Right atrium auricular region (tissue), 2 donors: ENCODE measurements at places on chromosomes 7 and 10. TPM values are rescaled to one million over a fixed set of nuclear protein-coding genes. Genes with fewer than 3 reads are reported as not detected.

DNA sequence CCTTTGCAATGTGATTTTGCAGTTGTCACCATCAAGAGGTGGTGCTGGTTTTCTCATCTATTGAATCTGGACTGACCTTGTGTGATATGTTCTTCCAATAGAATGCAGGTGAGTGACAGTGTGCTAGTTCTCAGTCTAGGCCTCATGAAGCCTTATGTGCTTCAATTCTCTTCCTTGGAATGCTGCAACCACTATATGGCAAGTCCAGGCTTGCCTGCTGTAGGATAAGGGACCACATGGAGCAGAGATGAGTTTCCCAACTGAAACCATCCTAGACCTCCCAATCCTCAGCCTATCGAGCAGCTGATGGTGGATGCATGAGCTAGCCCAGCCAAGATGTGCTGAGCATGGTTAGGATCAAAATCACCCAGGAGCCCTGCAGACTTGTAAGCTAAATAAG is 32.6 kb upstream of the ARHGAP21 start:
- DNase-seq = no peak

- DNase-seq = no peak
Measured at GRCh38 chr10:90418869-90419652, 438.8 kb downstream of the HTR7 start.

DNA sequence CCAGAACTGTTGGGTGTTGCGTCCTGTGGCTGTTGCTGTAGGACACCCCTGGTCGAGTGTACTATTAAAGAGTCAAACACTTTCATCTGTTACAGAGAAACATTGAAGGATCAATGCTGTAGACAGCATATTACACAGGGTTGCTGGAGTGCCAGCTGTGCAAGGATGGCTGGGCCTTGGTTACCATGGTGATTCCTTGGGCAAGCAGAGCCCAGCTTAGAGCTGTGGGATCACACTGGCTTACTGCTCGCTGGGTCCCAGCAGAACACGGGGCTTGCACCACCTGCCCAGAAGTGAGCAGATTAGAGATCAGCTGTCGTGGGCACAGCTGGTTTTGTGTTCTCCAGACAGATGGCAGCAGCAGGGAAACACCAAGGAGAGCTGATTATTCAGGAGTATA is 76.0 kb downstream of the GPR141 start:
- no peak for DNase-seq

GRCh38 chr10:114519756-114520293 is 115.5 kb upstream of the AFAP1L2 start:
- no peak for DNase-seq

NFKB2 gene
- 15.6 TPM for total RNA-seq

DNA sequence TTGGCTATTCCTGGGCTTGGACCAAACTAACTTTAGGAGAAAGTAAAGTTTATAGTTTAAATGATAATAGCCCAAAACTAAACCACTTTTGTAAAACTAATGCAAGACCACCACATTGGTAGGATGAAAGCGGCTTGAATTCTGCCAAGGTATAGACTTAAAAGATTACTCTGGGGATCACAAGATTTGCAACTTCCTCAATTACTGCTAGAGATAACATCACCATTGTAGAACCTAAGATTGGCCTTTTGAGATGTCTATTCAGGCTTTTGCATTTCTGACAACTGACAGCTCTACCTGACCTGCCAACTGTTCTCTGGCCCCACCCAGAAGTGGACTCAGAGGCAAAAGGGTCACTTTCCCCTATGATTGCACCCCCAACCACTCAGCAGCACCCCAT is 162.4 kb downstream of the TNS3 start:
- DNase-seq = no peak

DNA sequence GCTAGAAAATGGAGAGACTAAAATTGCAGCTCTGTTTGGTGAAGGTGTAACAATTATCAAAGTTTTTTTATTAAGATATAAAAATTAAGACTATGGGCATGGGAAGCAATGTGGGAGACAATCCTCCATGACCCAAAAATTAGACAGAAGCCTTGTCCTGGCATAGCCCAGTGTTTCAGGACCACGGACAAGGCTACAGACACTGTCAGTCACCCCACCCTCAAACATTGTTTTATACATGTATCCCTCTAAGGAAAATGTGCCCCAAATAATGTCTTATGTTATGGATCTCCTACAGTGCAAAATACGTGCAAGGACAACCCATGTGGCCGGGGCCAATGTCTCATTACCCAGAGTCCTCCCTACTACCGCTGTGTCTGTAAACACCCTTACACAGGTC is 24.0 kb downstream of the HABP2 start:
- DNase-seq = no peak

DNA sequence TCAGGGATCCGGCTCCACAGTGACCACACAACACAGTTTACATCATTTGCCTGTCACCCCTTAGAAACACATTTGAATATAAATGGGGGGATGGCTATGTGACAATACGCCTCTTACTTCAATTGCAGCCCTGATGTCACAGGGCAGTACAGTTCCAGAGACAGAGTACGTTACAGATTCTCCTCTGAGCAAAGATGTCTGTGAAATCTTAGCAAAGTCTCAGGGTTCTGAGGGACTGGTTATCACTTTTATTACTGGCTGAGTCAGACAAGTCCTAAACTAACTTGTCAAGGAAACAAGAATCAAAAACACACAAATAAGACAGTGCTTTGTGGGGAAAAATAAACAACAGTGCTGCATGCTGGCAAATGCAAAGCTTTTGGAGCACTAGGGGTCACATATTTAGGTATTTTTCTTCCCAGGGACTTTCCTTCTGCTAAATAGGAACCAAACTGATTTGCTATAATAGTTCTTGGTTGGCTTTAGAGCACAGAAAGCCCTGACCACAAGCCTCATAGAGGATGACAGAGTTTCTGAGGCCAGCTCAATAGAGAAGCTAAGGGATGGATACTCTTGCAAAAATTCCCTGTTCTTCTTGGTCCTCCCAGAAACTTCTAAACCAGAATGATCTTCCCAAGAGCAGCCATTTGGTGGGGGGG is 501.6 kb downstream of the GRID1 start:
- no peak for DNase-seq

PRSS37 gene
- total RNA-seq = not detected

ACSL5 gene
- total RNA-seq = 9.2 TPM

FKBP6 gene
- total RNA-seq = not detected

DNA sequence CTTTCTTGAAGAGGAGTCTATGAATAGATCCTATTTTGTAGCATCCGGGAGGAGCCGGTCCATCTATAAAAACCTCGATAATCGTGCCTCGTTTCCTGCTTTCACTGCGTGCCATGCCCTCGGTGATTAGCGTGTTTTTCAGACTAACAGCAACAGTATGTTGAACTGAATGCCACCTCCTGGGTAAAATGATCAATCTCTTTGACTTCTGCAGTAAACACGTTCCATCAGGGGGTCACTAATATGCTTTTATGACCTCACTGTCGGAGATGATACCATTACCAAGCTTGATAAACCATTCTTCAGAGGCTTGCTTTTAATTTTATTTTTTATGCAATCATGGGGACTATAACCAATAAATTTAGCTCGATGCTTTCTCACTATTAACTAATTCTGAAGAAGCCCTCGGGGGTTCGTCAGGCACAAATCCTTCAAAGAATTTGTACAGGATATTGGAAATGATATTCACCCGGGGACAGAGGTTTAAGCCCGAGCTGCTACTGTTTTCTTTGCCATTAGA is 228.3 kb downstream of the ADARB2 start:
- no peak for DNase-seq

MAT1A gene
- not detected for total RNA-seq

DNA sequence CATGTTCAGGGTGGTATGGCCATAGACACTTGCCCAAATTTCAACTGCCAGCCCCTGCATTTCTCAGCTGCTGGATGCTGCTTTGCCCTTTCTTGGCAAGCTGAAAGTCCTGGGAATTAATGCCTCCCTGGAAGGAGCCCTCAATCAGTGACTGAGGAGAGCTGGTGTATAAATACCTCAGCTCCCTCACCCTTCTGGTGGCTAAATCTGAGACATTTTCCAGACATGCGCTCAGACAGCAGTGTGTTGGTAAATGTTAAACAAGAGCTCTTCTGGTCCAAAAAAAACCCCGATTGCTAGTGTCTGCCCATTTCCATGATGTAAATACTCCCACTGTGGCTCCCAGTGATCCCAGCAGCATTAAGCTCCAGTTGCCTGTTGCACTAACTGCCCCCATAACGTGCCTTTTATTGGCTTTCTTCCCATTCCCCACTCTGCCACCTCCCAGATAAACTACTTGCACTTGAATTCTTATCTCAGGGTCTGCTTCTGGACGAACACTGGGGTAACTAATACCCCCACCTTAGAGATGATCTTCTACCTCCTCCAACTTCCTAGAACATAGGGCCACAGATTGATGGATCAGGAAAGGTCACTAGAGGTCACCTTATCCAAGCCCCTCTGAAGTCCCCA is 6.7 kb upstream of the MYH16 start:
- DNase-seq = no peak

DNA sequence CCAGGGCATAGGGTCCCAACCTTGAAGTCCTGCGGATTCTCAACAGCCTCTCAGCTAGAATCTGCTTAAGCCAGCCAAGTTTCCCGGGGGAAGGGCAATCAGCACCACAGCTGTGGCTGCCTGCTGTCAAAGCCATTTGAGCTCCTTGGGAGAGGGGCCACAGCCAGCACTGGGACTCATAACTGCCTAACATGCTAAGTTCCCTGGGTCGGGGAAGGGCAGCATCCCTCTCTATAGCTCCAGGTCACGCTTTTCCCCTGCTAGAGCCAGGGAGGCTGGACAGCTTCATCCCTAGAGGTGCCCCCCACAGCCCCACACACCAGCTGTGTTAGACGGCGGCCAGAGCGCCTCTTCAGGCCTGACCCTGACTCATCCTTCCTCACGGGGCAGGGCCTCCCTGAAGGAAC is 49.6 kb upstream of the PDE1C start:
- DNase-seq = no peak

CPA1 gene
- not detected for total RNA-seq

DNA sequence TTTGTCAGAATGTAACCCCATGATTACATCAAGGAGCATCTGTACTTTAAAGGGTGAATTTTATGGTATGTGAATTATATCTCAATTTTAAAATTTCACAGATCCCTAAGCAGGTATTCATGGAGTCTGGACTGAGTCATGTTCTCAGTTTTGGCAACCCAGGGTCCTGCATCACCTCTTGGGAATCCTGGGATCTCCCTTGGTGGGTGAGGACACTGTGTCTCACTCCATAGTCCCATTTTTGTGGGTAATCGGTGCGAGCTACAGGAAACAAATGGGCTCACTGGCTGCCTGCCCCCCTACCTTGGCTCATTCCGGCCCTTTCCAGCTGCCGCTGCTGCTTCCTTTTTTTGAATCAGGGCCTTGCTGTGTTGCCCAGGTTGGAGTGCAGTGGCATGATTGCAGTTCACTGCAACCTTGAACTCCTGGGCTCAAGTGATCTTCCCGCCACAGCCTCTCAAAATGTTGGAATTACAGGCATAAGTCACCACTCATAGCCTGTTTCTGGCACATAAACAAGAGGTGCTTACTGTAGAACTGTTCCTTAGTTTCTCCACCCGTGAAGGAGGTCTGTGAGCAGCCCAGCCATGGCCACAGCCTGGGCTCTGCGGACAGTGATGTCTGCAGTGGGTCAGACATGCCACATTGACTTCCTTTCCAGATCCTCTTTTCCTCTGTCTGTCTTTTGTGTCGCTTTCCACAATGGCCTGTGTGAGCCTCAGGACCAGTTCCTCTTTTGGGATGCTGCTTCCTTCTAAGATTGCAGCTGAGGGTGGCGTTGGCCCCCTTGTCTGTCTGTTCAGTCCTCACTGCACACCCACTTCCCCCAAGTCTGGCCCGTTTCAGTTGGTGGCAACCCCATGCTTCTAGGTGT is 14.5 kb downstream of the PALD1 start:
- no peak for DNase-seq

GRCh38 chr7:79051915-79052314 is 401.6 kb downstream of the MAGI2 start:
- DNase-seq = no peak

DNA sequence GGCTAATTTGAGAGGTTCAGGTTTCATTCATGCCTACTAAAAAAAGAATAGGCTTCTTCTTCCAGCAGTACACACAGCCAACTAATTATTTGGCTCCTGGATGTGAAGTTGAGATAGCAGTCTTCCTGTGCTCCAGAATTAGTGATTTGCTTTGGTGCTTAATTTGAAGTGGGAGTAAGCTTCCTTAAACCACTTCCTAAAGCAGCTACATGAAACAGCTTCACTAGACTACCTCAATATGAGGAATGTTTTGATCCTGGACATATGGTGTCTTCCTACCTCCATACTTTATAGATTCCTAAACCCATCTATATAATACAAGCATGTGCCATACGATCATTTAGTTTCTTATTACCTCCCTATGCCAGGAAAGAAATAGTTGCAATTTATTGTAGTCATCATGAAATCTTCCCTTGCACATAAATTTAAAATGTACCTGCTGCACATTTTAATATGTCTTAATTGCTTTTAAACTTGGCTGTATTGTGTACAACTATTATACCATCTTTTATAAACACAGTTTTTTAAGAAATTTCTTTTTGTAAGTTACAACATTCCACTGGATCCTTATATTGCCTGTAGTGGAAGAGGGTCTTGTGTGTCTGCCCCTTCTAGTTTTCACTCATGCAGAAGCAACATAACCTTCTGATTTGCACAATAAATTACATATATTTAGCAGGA is 8.6 kb downstream of the VIM start:
- DNase-seq = no peak

NOS3 gene
- 78.6 TPM for total RNA-seq

- no peak for DNase-seq
Measured at GRCh38 chr10:30987463-30987862, 44.2 kb downstream of the ZNF438 start.

DNA sequence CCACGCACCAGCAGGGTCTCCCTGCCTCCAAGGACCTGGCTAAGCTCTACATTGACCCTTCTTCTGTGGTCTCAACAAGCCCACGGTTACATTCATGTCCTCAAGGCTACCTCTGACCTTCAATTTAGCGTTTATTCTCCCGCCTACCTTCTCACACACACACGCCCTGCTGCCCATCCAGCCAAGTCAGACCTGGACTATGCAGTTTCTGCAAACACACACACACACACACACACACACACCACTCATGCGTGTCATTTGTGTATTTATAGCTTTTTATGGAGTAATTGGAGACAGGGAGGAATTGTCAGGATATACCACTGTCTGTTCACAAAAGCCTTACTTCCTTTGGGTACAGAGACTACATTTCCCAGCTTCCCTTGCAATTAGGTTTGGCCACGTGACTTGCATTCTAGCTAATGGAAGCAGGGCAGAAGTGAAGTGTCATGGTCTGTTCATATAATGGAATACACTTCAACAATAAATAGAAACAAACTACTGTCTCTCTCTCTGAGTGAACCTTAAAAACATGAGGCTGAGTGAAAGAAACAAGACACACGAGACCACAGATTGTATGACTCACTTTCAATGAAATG is 53.8 kb upstream of the CPXM2 start:
- DNase-seq = no peak

SLC18A3 gene
- not detected for total RNA-seq

OR6B1 gene
- total RNA-seq = not detected
